Left renal cortex interstitium (tissue), 4 donors: ENCODE measurements at places on chromosomes 3 and 15.

DNA sequence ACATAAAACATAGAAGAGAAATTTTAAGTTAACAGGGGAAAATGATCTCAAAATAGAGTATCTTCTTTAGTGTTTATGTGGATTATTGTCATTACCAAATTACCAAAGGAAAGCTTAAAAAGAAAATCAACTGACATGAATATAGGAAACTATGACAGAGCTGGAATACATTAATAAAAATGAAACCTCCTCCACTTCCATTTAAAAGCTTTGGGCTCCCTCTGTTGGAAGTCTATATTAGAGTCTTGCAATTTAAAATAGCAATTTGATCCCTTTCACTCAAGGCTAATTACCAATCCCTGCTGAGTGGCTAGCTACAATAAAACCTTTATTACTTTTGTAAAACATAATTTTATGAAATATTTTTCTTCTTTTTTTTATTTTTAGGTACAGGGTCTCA is 61.4 kb upstream of the IMPG2 start:
- no peak for DNase-seq

DNA sequence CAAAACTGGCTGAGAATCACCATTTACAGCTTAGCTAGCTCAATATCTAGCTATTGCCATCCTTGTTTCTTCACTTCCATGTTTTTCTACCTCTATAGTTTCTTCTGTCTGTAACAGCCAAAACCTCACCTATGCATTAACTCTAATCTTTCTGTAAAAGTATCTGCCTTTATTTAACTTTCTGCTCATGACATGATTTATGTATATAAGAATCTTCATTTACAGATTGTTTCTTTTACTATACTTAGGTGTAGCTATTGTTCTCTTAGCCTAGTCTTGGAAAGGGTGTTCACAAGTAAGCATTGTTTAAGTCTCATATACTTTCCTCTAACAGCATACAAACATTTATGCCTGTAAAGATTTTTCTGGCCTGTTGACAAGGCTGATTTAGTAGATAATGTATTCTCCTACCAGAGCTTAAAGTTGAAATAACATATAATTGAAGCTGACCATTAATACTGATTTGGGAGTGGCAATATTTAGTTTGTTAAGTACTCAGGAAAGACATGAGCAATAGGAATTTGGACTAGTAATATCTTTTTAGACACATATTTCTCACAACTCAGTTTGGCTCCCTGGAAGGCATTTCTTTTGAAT is 9.4 kb downstream of the FILIP1L start:
- DNase-seq = no peak

DNA sequence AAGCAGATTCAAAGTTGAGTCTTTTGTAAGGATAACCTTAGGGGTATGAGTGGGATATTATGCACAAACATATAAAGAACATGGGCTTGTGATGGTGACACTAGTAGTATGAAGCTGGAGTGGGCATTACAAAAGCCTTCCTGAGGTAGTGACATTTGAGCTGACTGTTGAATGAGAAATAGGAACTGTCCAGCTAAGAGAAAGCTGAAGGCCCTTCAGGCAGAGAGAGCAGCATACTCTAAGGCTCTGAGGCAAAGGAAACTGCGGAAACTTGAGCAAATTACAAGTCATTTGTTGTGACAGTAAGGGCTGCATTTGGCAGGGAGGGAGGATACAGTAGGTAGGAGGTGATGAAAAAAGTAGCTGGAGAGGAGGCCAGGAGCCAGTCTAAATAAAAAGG is 190.7 kb upstream of the CD96 start:
- no peak for DNase-seq

- DNase-seq = no peak
Observed at GRCh38 chr15:71430782-71431181, 315.5 kb downstream of the THSD4 start.

- no peak for DNase-seq
Observed at GRCh38 chr15:59371458-59372351, 966 bp downstream of the MYO1E start.

- DNase-seq = no peak
Observed at GRCh38 chr3:143757691-143758090, 90.6 kb downstream of the SLC9A9 start.
